ENCODE measurements at places on chromosomes 3 and 15.

- DNase-seq = no peak
Measured at GRCh38 chr3:196499061-196499460, 4.5 kb downstream of the RNF168 start.

DNA sequence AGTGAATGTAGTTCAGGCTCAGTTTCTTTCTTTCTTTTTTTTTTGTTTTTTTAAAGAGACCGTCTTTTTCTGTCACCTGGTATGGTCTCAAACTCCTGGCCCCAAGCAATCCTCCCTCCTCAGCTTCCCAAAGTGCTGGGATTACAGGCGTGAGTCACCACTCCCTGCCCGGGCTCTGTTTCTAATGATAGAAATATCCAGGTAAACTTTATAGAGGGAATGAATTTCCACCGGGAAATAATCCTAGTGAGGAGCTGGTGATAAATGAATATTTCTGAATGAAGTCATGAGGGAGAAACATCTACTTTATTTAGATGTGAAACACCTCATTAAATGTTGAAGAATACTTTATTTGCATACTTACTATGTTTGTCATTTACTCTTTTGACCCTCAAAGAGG, 7.2 kb downstream of the RNF13 start:
- DNase-seq = no peak

GRCh38 chr15:27250223-27250622, 279.2 kb downstream of the GABRG3 start:
- DNase-seq = peak; percentile 16

DNA sequence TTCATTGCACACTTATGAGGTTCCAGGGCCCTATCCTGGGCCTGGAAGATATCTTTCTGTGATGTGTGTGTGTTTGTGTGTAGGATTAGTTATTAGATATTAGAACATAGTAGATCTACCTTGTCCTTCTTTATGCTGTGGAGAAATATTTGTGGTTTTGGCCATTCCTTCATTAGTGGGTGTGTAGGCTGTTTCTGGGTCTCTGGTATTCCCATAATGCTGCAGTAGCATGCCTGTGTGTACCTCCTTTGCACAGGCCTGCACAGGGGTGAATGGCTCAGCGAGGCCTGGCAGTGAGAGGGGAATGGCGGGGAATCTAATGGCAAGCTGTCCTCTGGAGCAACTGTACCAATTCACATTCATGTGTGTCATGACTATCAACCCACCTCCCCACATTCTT, 125.8 kb upstream of the MRPS22 start:
- no peak for DNase-seq

DNA sequence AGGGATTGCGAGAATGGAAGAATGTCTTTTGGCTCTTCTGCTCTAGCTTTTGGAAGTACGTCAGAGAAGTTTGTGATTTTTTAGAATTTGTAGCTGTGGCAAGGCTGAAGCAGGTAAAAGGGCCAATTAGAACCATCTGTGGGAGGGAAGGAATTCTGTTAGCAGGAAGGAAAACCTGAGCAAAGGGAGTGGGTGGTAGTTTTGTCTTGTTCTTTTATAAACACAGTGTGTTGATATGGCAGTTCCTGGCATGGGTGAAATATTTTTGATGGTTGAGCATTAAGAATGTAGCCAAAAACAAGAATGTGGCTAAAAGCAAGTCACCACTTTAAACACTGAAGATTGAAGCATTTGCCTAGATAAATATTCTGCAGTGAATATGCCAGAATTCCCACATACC, 23.8 kb downstream of the DAG1 start:
- no peak for DNase-seq

DNA sequence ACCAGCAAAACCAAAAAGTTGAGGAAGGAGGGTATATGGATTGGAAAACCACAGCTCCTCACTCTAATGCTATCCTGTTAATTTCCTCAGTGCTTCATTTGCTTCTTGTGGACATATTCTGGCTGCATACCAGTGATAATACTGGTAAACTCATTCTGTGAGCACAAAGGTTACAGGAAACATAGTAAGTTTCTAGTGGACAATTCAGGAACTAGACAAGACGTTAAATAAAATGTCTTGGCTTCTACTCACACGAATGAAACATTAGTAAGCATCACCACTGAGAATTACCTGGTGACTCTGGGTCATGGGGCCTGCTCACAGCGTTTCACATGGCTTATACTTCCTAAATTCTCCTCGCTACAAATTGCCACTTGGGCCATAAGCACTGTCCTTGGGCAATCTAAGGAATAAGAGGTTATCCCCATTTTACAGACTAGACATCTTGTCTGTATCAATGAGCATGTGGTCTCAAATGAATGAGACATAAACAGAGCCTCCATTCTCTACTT, 20.1 kb upstream of the PPIB start:
- no peak for DNase-seq

DNA sequence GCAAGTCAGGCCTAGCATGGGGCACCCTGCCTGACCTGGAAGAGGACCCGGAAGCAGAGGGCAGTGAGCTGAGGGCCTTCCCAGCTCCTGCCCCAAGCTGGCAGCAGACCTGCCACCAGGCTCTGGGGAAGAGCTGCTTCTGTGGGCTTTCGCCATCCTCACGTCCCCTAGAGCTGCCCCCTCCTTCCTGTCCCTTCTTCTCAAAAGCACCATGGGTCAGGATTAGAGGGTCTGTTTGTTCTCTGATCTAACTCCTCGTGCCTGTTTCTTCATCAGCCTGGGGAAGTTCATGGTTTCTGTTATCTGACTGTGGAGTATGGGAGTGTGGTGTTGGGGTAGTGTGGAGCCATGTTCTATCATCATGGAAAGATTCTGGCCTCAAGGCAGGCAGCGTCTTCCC, 58.4 kb upstream of the POLG start:
- DNase-seq = no peak

- DNase-seq = no peak
Measured at GRCh38 chr3:126312341-126312740, 44.9 kb downstream of the KLF15 start.

DNA sequence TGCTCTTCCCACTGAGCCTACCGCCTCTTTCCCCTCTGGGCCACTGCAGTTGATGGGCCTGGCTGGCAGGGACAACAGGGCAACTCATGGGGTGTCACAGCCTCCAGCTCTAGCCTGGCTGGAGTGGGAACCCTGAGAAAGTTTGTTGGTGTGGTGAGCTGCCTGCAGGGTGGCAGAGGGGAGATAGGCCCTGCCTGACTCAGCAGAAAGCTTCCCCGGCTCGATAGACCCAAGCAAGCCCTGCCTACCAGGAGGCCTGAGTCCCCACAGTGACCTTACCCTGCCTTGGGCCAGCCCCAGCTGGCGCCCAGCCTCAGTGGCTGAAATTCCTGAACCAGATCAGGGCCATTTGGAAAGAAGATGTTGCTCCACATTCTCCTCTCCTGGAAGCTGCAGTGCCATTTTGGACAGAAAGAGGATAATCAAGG, 29.4 kb downstream of the ABTB1 start:
- no peak for DNase-seq

GRCh38 chr3:152245498-152246170, 23.1 kb upstream of the MBNL1 start:
- no peak for DNase-seq

GRCh38 chr3:134320749-134321148, 53.5 kb downstream of the AMOTL2 start:
- no peak for DNase-seq

DNA sequence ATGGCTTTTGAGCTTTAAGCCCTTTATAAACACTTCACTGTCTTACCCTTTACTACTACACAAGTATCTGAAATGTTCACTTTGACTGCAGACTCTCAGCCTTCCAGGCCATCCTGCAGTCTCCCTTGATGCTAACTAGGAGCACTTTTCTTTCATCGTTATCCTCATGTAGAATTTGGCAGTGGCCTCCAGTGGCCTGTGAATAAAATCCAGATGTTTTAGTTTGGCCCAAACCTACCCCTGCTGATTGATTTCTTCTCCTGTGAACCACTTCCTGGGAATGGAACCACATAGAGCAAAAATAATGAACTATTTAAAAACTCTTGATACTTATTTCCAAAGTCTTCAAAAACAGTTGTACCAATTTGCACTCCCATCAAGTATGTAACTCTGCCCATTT, 271.9 kb downstream of the FEZF2 start:
- peak; percentile 75 for DNase-seq

- DNase-seq = no peak
Measured at GRCh38 chr15:33807665-33808064, 160.6 kb upstream of the CHRM5 start.

DNA sequence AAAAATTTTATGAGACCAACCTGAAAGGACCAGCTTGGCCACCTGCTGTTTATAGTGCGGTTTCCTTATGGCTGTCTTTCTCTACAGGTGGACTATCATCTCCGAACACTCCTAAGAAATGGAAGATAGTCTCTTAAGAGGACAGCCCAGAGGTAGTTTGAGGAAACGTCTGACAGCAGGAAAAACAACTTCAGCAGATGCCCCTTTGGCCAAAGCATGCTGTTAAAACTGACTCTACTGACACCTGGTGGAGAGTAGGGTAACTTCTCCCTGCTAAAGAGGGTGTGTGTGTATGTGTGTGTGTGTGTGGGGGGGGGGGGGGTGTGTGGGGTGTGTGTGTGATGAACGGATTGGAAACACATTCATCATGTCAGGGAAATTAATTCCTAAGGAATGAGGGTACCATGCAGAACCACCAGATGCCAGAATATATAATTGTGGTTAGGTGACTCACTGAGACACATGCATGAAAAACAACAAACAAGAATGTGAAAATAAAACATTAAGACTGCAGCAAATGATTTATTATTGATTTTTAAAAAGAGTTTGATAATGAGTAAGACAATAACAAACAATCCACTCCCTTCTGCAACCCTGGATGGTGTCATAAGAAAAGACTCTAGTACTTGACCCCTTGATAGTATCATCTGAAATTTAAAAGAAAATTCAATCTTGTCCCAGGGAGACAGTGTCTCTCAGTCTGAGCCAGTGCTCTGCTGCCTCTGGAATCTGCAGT, 256.5 kb downstream of the THRB start:
- DNase-seq = peak; percentile 89

GRCh38 chr15:64558460-64559179, 98.2 kb downstream of the ZNF609 start:
- DNase-seq = peak; percentile 45

DNA sequence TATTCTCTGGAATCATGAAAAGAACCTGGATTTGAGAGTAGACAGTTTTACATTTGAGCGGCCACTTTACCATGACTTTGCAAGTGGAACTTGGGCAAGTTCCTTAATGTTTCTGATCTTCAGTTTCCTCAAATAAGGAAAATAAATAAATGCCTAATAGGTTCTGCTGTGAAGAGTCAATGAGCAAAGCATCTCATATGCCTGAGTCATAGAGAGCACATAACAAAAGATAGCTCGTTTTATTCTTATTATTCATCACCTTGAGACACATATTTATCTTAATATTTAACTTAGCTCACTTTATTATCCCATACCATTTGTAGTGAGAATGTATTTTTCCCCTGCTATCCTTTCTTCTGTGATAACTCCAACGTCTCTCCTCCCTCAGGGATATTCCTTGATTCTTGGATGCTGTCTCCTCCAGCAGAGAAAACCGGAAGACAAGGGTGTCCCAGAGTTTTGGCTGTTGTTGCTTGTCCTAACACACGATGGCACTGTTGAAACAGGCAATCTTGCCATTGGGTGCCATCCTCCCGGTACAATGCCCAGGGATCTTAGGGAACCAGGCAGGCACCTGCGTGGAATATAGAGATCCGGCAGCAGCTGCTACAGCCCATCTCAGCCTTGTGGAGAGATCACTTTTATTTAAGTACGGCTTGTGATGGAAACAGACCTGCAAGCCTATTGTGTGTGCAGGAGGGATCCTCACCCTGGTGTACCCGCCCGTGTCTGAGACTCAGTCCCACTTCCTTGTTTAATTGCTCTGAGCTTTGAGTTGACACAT, 33.3 kb upstream of the VPS33B start:
- peak; percentile 49 for DNase-seq

DNA sequence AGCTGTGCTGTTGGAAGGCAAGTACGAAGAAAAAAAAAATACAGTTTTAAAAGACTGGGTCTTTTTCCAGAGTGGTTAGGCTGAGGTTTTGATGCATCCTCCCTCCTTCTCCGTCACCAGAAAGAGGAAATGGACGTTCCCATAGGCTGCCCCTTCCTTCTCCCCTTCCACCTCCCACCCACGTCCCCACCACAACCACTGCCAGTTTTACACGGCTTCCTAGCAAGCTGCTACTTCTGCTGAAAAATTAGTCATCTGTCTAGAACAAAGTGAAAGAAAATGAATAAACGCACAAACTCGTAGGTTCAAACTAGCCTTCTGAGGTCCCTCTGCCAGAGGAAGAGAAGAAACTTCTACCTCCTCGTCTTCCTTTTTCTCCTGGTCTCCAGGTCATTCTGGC, 71.6 kb upstream of the RPL35A start:
- DNase-seq = no peak

Measured in fibroblast of upper back skin (primary cell).